HFFc6 (cell line): ENCODE measurements at places on chromosomes 6 and 20.

DNA sequence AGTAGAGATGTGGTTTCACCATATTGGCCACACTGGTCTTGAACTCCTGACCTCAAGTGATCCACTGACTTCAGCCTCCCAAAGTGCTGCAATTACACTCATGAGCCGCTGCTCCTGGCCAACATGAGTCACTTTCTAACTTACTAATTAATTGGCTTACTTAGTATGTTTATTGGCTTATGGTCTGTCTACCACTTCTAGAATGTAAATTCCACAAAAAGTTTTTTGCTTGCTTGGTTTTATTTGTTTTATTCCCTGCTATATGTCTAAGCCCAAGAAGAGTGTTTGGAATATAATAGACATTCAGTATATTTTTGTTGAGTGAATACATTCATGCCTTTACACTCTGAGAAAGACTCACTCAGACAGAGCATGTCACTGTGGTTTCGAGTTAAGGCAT lies 86.0 kb downstream of the SAMD3 start:
- no peak for DNase-seq

- DNase-seq = no peak
These were observed 179.4 kb downstream of the OGFRL1 start for GRCh38 chr6:71468038-71468437.

- DNase-seq = no peak
These were observed 18.2 kb downstream of the NOL7 start for GRCh38 chr6:13633343-13633742.

DNA sequence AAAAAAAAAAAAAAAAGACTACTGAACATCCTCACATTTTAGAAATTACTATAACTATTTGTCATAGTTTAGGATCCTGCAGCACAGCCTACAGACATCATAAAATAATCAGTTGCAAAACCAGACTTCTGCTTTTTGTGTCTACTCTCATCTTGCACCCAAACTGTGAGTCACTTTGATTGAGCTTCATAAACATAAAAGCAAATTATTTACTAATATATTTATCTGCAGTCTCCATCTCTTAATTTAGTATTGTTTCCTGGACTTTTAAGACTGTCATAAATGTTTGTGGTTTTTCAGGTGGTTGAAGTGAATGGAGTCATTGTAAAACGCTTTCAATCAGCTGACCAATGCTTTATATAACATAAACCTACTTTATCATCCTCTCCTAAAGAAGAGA lies 14.8 kb upstream of the CALHM6 start:
- DNase-seq = peak; percentile 52

DNA sequence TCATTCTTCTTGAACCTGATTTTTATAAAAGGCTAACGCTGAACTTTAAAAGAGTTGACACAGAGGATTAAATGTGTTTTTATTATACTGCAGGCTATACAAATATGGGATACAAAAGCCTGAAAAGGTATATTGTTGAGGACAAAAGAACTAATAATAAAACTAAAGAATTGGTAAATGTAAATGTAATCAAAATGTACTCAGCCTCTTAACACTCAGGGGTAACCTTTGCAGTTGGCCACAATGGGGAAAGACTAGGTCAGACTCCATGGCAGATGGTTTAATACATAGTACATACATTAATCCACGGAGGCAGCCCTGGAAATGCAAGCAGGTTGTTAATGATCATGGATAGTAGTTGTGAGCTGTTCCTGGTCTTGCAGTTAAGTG lies 57.5 kb downstream of the SOBP start:
- no peak for DNase-seq

GRCh38 chr6:132813173-132813856 lies 1.1 kb upstream of the RPS12 start:
- DNase-seq = no peak

- DNase-seq = no peak
These were observed 347.1 kb upstream of the MANEA start for GRCh38 chr6:95230071-95230740.

DNA sequence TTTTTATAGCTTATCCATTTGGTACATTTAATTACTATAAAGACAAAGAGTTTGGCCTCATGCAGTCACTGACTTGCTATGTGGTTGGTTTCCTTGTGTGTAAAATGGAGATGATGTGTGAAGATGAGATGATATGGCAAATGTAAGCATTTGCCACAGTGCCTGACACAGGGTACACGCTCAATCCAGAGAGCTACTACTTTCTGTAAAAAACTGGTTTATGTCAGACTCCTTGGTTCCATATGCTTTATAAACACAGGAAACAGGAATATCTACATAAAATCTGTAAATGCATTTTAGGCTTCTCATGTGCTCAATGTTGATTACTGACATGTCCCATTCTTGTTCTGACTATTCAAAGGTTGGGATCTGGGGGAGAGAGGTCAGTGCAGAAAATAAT lies 10.4 kb downstream of the HIVEP1 start:
- DNase-seq = no peak

DNA sequence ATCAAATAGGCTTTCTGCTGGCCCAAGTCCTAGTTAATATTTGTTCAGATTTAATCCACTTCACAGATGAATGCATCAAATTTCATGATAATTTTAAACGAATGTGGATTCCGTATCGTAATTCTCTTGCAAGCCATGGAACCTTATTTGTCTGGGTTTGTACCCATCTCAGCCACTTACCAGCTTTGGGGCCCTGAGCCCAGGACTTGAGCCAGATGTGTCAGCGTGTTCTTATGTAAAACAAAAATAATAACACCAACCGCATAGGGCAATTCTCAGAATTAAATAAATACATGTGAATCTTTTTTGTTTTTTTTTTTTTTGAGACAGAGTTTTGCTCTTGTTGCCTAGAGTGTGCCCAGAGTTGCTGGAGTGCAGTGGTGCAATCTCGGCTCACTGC lies 282.5 kb upstream of the PLCB4 start:
- DNase-seq = no peak

DNA sequence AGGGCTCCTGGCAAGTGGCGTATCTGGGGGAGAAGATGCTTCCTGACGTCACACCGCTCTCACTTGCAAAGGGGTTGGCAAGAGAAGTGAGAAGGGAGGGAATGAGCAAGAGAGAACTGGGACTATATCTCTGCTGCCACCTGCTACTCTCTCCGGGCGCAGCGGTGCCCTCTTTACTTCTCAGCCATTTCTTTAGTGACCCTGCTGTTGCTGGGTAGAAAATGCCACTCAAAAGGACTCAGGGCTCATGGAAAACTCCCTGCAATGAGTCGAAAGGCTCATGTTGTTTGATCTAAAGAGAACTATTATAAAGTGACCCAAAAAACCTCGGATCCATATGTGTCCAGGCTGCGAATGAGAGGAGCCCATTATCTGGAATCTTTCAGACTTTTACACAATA lies 401.8 kb downstream of the SAMD5 start:
- DNase-seq = no peak

GRCh38 chr20:815226-815625 lies 18.3 kb upstream of the FAM110A start:
- DNase-seq = no peak

- no peak for DNase-seq
These were observed 49.1 kb downstream of the NCOA7 start for GRCh38 chr6:125839879-125840278.
